Kidney capillary endothelial cell (primary cell): ENCODE measurements at places on chromosomes 2 and 18.

GRCh38 chr2:47810850-47811249, 27.9 kb downstream of the MSH6 start:
- DNase-seq = no peak

GRCh38 chr2:206982360-206982955, 43.1 kb downstream of the CPO start:
- no peak for DNase-seq

DNA sequence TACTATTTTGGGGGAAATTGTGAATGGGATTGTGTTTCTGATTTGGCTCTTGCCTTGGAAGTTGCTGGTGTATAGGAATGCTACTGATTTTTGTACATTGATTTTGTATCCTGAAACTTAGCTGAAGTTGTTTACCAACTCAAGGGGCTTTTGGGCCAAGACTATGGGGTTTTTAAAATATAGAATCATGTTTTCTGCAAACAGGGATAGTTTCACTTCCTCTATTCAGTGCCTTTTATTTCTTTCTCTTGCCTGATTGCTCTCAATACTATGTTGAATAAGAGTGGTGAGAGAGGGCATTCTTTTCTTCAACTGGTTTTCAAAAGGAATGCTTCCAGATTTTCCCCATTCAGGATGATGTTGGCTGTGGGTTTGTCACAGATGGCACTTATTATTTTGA, 1383.8 kb upstream of the ACVR2A start:
- no peak for DNase-seq

- no peak for DNase-seq
These were observed 16.5 kb upstream of the SLC20A1 start for GRCh38 chr2:112629224-112629623.

DNA sequence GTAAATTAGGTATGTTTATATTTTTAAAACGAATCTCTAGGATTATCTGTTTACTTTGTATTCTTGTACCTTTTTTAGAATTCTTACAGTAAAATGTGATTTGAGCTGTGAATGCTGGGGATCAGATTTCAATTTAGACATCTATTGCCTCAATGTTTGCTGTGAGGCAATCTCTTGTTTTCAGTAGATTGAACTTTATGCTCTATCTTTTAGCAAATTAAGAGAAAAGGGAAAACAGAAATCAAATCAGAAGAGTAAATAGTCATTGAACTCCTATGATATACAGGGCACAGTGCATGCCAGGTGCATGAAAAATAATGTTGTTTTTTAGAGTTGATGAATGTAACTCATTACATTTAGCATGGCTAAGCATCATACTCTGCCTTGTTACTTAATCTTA, 39.5 kb downstream of the ZC3H6 start:
- no peak for DNase-seq

GRCh38 chr2:166365803-166366420, 9.8 kb downstream of the SCN9A start:
- DNase-seq = no peak

GRCh38 chr2:49770919-49771318, 616.6 kb upstream of the FSHR start:
- peak; percentile 35 for DNase-seq

DNA sequence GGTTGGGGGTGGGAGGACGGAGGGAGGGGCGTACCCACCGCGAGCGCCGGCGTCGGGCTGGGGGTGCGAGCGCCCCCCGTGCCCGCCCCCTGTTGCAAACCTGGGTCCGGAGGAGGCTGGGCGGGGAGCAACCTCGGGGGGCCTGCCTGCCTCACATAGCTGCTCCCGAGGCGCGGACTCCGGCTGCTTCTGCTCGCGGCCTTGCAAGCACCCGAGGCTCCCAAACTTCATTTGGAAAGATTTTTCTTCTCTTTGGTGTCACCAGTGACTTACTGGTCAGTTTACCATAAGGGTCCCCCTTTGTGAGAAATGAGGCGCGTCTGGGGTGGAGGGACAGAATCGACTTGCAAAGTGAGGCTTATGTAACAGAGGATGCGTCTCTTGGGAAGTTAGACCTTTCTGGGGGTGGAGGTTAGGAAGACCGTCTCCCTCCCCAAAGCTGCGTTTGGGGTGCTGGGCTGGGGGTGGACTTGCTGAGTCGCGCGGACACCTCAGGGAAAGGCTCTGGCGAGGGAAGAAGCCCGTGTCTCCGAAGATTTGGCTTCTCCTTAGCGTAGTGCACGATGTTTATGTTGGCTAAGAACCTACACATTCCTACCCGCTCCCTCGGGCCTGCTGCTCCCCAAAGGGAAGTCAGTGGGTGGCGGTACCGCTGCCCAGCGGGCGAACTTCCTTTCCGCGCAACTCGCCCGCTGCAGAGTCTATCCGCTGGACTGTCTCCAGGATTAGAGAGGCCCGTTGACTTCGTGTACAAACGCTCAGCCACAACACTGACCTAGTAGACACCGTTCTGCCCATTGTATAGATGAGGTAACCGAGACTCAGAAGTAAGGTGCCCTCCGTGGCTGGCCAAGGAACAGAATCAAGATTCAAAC, 559 bp downstream of the TMEM37 start:
- no peak for DNase-seq

- DNase-seq = peak; percentile 57
These were observed 80.7 kb upstream of the MEX3C start for GRCh38 chr18:51278045-51278649.

GRCh38 chr2:65794994-65795393, 362.6 kb upstream of the SPRED2 start:
- no peak for DNase-seq

GRCh38 chr2:108911807-108912628, 77.0 kb downstream of the EDAR start:
- no peak for DNase-seq

DNA sequence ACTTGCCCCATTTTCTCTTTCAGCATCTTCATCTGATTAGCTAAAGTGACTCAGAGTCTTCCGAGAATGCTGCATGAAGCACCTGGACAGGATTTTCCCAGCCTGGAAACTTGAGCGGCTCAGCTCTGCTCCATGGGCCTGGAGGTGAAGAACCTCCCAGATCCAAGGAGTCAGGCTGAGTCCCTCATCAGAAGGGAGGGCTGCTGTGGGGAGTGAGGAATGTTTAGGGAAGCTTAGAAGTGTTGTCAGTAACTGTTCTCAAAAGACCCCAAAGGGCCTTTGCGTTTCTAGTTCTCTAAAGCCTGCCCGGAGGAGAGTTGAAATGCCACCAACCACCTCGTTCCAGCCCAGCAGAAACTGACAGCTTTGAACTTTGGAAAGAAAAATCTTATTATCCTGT, 157.1 kb downstream of the CLIP4 start:
- no peak for DNase-seq

DNA sequence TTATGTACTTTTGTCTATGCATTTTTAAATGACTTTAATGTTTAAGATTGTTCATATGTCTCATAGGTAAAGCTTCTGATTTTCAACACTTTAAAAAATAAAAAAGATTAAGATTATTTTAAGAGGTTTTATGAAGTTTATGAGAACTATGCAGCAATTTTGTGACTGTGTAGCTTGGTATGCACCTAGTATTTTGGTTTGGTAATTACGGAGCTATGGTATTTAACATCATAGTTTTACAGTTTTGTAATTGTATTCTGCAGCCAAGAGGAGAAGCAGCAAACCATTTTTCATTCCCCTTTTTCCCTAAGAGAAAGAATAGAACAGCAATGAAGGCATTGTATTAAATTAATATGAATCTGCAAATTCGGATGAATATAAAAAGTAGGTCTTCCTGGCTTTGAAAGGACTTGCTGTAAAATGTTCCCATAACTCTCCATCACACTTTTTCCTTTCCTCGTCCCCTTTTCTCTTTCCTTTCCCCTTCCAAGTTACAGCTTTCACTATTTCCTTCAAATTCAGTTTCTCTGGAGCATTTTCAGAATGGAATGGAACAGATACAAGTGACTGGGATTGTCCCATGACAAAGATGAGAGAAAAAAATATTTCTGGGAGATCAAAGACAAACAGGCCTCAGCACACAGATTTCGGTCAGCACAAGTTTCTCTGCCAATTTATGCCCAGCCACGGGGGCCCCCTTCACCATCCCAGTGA, 26.1 kb upstream of the PIEZO2 start:
- no peak for DNase-seq

GRCh38 chr18:8776013-8776943, 70.9 kb downstream of the MTCL1 start:
- DNase-seq = no peak

GRCh38 chr2:206981739-206982340, 42.5 kb downstream of the CPO start:
- DNase-seq = peak; percentile 60

- DNase-seq = no peak
These were observed 174.4 kb downstream of the NCKAP5 start for GRCh38 chr2:133393895-133394294.

DNA sequence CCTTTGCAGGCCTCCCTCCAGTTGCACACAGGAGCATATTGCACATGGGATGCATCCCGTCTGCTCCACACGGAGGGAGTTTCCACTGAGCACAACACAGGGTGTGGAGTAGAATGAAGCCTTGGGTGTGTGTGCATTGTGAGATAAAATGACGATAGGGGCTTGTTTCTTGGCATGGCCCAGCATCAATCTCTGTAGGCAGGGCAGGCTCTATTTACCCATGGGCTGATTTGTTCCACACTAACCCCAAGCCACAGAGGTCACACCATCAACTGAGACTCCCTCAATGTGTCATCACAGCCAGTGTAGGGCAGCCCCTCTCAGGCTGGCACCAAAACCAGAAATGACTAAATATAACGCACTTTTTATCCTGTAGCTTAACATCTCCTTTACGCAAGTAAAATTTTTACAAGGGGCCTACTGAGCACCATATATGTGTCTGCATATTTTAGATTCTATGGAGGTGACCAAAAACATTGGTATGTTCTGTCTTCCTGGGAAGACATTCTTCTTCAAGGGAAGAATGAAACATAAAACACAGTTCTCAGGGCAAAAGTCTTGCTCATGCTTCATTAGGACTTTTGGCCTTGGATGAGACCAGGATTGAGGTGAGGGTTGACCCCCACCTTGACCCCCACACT, 2.7 kb upstream of the GKN1 start:
- peak; percentile 26 for DNase-seq

GRCh38 chr18:32891130-32891529, 118.3 kb upstream of the KLHL14 start:
- DNase-seq = no peak

DNA sequence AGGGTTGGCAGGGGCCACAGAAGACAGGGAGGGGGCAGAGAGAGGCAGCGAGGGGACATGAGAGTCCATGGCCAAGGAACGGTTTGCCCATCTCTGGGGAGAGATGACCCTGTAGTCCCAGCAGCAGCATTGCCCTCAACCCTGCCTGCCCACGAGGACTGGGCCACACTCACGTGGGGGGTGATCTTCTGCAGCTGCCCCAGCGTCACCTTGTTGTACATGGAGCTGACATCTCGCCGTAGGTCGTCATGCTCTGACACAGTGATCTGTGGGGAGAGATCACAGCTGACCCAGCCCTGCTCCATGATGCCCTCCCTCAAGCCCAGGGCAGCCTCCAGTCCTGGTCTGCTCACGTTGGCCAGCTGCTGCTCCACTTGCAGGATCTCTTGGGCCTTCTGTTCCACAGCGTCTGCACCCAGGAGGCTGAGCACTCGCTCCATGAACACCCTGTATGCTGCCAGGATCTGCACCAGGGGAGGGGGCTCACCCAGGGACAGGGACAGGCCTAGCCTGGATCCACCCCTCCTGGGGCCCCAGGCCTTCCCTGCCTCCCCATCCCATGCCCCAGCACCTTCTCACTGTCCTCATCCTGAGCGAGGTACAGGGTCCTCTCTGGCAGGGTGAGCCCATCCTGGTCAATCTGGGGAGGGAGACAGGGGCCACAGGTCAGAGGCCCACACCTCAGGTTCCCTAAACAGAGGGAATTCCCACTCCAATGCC, 2.8 kb downstream of the ECEL1 start:
- DNase-seq = no peak

- DNase-seq = no peak
These were observed 189.6 kb downstream of the HAUS1 start for GRCh38 chr18:46293742-46294181.

DNA sequence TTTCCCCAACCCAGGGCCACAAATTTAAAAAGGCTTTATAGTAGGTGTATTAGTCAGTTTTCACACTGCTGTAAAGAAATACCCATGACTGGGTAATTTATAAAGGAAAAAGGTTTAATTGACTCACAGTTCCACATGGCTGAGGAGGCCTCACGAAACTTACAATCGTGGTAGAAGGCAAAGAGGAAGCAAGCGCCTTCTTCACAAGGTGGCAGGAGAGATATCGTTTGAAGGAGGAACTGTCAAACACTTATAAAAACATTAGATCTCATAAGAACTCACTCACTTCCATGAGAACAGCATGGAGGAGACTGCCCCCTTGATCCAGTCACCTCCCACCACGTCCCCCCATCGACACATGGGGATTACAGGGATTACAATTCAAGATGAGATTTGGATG, 70.4 kb downstream of the FECH start:
- no peak for DNase-seq

GRCh38 chr2:28355521-28356094, 37.0 kb upstream of the FOSL2 start:
- DNase-seq = no peak

GRCh38 chr18:79200546-79201268, 131.5 kb downstream of the ATP9B start:
- DNase-seq = peak; percentile 7
